Non-pigmented ciliary epithelial cell (primary cell): ENCODE measurements at places on chromosomes 16 and 17.

DNA sequence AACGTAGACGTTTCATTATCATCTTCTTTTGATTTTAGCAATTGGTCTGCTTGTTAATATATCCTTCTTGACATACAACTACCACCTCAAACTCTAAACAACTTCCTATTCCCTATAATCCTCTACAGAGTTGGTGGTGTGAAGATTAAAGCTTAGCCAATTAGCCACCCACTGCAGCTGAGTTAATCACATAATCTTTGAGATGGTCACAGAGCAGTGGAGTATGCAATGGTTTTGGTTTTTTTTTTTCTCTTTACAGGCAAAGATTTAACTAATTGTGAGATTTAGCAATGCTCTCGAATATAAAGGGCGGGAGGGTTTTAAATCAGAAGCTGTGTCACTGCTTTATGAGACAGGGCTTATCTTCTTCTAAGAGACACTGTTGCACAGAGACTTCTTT lies 37.0 kb downstream of the STX8 start:
- no peak for DNase-seq

DNA sequence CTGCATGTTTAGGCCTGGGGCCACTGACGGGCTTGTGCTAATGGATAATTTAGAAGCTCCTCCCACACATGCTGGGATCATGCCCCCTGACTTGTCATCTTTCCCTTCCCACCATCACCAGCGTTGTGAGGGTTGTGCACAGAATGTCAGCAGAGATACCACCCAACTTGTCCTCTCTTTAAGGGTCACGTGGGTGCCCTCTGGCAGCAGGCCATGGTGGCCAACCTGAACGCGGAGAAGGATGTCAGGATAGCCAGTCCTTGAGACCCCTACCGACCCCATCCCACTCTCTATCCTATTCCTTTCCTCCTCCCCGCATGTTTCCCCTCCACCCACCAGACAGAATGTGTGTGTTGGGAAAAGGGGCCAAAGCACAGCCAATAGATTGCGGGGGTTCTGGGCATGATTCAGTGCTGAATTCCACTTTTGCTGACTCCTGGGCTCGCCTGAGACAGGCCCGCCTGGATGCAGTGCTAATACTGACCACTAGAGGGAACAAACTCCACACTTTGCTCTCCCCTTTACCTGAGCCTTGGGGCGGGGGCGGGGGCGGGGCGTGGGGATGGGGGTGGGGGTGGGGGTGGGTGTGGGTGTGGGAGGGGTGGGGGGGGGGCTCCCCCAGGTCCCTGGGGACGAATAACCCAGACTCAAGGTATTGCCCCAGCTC lies at the start of gene GH2:
TSS of gene GH2 (minus strand) at position 10 of the 667 bp plus-strand sequence. CDS start 143 bp downstream, outside the sequence.
- no peak for DNase-seq

DNA sequence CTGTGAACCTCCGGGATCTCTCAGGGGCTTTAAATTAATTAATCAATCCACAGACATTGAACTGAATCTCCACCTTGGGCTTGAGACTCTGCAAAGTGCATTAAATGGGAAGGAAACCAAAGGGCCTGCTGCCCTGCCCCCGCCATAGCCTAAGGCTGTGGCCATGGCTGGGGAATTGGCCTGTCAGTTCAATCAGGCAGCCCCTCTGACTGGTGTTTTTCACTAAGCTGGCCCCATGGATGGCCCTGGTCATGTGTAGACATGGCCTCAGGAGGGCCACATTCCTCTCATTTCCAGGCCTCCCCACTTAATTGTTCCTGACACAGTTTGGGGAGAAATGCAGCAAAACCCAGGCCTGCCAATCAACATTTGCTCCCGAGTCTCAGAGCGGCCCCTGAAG lies 499.8 kb downstream of the WWOX start:
- no peak for DNase-seq

DNA sequence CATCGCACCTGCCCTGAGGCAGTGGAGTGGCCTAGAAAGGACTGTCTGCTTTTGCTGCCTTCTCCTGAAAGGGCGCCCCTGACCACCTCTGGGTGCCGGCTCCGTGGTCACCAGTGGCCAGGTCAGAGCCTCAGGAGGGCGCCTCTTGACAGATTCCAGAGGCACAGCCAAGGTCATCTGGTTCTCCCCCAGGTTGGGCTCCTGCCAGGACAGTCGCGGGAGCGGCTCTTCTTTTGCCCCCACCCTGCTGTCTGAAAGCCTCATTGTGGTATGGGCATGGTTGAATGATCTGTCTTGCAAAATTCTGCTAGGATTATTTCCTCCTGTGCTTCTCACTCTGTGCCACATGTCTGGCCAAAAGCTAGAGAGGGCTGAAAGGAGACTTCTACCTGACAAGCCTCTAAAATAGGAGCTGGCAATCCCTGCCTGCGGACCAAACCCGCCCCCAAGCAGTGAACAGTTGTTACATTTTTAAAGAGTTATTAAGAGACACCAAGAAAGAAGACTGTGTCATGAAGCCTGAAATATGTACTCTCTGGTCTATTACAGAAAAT lies 82.8 kb downstream of the SNX29 start:
- DNase-seq, result no peak

DNA sequence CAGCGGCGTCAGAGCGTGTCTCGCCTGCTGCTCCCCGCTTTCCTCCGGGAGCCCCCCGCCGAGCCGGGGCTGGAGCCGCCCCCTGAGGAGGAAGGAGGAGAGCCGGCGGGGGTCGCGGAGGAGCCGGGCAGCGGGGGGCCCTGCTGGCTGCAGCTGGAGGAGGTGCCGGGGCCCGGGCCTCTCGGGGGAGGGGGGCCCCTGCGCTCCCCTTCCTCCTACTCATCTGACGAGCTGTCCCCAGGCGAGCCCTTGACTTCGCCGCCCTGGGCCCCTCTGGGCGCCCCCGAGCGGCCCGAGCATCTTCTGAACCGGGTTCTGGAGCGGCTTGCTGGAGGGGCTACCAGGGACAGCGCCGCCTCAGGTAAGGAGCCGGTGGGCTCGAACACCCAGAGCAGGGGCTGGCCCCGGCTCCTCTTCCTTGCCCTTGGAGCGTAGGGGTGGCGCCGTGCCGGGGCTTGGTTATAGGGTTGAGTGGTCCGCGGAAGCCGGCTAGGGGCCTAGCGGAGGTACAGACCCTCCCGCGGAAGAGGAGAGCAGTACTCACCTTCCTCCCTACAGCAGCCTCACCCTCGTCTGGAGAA lies 841 bp downstream of the RAPGEFL1 start:
- no peak for DNase-seq

DNA sequence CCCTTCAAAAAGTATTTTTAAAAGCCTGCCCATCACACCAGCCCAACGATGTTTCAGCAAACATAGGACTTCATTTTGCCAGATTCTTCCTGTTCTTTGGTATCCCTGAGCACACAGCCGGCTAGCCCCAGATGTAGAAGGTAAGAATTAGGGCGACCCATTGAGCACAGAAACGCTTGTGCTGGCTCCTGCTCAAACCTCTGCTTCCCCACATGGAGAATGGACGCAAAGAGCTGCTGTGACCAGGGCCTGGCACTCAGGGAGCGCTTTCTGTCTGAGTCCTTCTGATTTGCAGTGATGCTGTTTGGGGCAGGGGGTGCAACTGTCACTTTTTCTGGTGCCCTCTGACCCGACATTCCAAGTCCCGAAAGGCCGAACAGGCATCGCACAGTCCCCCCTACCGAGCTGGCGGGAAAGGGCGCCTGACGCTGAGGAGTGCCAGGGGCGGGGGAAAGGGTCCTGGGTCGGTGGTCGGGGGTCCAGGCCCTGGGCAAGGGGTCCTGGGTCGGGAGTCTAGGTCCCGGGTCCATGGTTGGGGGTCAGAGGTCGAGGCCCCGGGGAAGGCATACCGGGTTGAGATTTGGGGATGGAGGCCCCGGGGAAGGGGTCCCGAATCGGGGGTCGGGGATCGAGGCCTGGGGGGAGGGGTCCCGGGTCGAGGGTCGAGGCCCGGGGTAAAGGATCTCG lies 930 bp downstream of the CHMP1A start:
- no peak for DNase-seq

- DNase-seq, result no peak
These were observed 144.6 kb downstream of the C16orf95 start for GRCh38 chr16:87172632-87173031.

DNA sequence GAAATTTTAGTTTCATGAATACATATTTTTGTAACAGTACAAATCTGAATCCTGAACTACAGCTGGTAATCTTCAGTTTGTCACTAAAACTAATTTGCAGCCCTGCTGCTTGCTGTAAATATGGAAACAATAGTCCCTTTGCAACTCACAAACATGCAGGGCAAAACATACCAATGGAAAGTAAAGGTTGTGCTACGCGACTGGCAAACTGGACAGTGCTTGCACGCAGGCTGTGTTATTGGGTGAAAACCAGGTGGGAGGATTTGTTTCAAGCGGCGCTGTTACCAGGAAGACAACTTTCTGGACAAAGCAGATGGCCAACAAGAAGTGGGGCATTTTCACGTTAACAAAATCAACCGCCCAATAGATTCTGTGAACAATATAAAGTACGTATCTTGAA lies 93.5 kb downstream of the CDYL2 start:
- no peak for DNase-seq

DNA sequence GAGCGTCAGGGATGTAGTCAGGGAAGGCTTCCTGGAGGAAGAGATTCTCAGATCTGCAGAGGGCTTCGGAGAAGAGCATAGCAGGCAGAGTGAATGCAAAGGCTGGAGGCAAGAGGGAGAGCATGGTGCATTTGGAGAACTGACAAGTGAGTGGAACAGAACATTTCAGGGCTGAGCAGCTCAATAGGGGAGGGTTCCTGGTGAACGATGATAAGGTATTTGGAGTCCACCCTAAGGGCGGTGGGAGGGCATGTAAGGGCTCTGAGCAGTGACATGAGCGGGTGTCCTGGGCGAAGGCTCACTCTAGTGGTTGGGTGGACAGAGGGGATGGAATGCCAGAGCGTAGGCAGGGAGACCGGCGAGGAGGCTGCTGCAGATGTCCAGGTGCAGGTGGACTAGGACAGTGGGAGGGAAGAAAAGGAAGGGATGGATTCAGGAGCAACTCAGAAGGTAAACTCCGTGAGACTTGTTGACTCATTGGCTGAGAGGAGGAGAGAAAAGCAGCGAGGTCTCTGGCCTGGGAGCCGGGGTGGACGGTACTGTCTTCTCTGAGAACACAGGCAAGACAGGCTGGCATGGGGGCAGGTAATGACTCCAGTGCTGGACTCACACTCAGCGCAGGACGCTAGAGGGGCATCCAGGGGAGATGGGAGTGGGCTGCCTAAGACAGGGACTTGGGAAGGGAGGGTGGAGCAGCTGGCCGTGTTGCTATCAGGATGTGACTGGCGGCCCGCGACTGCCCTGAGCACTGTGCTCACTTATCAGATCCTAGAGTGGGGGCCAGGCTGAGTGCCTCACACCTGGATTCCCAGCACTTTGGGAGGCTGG lies 1.4 kb upstream of the PITPNA start:
- DNase-seq, result no peak

- no peak for DNase-seq
These were observed 13.3 kb downstream of the UTS2R start for GRCh38 chr17:82384730-82385481.

DNA sequence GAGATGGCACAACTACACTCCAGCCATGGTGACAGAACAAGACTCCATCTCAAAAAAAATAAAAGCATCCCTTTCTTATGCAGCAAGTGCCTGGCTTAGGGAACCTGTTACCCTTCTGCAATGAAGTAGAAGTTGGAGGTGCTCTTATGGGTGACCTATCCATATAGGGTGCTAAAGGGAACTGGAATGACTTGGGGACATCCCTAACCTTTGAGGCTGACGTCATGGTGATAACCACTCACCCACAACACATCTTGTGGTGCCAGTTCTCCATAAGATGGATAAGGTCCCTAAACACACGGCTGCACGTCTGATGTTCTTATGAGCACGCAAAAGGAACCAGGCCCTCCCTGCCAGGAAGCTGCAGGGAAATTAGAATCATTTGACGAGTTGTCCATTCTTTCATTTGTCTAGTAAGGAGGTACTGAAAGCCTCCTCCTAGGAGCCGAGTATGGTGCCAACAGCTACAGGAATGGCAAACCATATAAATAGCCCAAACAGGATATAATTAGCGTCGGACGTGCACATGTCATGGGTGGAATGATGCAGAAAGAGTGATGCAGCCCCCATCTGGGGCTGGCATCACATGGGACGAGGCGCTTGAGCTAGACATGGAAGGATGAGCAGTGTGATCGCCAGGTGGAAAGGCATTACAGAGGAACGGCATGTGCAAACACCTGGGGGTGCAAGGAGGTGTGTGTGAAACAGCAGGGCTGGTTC lies 52.5 kb downstream of the ARHGAP27 start:
- no peak for DNase-seq

- DNase-seq, result no peak
These were observed 709 bp upstream of the CD300LG start for GRCh38 chr17:43846221-43846712.

DNA sequence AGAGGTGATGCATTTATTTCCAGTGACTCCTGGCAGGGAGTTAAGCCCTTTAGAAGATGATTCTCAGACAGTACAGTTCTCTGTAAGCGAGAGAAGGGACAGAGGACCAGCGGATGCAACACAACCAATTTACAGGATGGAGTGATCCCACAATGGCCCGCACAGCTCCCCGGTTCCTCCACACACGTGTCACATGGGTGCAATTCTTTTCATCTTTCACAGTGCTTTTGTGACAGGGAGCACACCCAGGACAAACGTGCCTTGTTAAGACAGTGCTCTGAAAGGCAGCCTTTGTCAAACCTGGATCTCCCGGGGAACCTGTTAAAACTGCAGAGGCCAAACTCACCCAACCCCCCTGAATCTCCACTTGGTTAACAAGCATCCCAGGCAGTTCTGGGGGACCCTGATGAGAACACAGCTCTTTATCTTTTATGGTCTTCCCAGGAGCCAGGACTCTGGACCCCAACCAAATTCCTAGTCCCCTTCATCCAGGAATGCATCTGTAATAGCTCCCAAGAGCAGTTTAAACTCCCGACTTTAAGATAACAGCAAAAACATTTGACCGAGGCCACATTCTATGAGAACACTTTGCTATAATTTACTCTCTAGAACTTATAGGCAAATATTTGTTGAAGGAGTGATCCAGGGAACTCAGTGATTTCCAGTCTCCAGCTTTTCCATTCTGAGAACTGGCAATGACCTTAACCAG lies 134.9 kb upstream of the CDH5 start:
- no peak for DNase-seq

GRCh38 chr17:81842725-81843504 lies 8.1 kb upstream of the PPP1R27 start:
- DNase-seq, result no peak

DNA sequence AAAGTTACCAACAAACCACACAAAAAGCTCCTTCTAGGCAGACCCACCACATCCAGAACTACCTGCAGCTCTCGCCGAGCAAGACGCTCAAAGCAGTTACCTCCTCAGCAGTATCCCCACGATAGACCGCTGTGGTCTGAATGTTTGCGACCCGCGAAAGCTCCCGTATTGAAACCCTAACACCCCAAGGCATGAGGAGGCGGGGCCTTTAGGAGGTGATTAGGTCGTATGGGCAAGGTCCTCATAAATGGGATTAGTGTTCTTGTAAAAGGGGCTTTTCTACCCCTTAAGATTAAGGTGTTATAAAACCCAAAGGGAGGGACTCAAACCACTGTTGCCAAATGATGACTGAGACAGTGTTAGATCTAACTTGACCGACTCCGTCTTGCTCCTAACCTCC lies 19.0 kb upstream of the RPH3AL start:
- no peak for DNase-seq

- DNase-seq, result no peak
These were observed 226.4 kb upstream of the MON1B start for GRCh38 chr16:76964464-76965154.
